ENCODE measurements at places on chromosomes 4 and X.

- DNase-seq, result no peak
Observed at GRCh38 chr4:60619531-60620305, 580.4 kb upstream of the ADGRL3 start.

DNA sequence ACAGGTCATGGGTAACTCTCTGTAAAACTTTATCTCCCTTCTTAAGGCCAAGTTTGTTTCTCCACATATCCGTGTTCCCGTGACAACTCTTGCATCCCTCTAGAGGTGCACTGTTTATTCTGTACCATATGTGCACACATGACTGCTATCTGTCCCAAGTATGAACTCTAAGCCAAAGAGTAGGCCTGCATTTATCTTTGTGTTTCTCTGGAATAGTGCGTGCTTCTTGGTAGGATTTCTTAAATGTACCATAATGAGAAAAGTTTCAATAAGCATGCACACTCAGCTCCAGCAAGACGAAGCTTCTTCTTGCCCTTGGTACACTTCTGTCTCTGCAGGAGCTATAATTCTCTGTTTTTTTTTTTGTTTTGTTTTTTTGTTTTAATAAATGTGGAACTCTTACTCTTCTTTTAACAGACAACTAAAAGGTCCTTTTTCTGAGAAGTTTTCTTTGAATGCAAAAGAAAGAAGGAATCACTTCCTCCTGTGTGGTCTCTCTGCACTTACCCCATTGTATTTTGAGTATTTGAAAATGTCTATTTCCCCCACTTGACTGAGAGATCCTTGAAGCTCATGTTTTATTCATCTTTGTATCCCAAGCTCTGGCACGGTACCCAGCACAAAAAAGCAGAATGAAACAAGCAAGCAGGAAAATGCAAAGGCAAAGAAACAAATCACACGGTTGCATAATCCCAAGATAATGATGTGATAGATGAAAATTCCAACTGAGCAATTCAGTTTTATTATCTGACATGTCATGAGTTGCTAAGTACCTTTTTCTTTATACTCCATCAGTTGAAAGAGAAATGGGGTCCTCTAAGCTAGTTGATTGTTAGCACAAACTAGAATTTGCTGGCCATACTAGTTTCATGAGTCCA lies 521.9 kb upstream of the BOD1L1 start:
- DNase-seq, result no peak

- DNase-seq, result no peak
Observed at GRCh38 chrX:106950381-106950780, 30.2 kb downstream of the CLDN2 start.

DNA sequence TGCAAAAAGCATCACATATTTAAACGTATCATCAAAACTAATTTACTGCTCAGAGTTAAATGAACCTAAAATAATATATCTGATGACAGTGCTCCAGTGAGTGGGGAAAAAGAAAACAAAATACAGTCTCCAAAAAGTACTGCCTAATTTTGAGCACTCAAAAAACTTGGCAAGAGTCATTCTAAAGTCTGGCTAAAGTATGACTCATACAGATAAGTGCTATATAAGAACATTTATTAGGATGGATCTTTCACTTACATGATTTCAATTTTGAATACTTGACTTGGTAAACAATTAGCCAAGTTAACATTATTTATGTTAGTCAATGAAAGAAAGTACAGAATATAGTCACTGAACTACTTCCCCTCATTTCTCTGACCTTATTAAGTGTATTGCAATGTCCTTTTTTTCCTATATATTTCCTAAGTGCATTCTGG lies 27.2 kb downstream of the FBXO8 start:
- no peak for DNase-seq

DNA sequence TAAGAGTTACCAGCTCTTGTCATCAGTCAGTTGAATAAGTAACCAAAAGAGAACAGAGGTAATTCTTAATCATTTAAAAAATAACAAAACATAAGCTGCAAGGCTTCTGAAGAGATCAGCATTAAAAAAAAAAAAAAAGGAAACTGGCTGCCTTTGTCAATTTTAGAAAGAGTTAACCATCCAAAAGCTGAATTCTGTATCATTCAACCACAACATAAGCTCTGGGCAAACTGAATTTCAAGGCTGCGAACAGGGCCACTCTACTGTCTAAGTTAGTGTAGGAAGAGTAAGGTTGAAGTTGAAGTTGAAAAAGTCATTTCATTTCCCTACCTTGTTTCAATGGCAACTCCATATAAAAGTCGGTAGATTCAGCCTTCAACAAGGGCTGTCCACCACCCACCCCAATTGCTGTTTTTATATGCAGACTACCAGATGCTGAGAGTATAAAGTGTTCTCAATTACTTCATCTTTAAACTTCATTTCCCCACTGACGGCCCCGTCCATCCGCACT lies 1.1 kb upstream of the LIN54 start:
- no peak for DNase-seq

- no peak for DNase-seq
Observed at GRCh38 chr4:66949419-66949818, 595.9 kb downstream of the CENPC start.

DNA sequence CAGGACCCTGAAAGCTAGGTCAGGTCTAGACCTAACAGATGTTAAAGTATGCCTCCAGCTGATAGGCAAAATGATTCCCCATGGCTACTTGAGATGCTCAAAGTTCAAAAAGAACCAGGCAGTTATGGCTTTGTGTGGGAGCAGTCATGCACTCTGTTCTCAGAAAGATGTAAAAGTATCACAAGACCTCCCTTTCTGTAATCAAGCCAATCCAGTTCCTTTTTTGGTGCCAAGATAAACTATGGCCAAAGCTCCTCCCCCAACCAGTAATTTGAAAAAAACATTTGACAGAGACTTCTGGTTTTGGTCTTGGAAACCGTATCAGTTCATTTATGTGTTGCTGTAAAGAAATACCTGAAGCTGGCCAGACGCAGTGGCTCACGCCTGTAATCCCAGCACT lies 340.9 kb downstream of the CHIC1 start:
- DNase-seq, result no peak

GRCh38 chr4:126405369-126405982 lies 1090.7 kb downstream of the FAT4 start:
- DNase-seq, result no peak

- no peak for DNase-seq
Observed at GRCh38 chrX:31350808-31351074, 278.9 kb upstream of the FTHL17 start.

- no peak for DNase-seq
Observed at GRCh38 chr4:157358439-157358838, 137.9 kb downstream of the GRIA2 start.

GRCh38 chrX:149221230-149221629 lies 283.9 kb downstream of the IDS start:
- DNase-seq, result no peak

DNA sequence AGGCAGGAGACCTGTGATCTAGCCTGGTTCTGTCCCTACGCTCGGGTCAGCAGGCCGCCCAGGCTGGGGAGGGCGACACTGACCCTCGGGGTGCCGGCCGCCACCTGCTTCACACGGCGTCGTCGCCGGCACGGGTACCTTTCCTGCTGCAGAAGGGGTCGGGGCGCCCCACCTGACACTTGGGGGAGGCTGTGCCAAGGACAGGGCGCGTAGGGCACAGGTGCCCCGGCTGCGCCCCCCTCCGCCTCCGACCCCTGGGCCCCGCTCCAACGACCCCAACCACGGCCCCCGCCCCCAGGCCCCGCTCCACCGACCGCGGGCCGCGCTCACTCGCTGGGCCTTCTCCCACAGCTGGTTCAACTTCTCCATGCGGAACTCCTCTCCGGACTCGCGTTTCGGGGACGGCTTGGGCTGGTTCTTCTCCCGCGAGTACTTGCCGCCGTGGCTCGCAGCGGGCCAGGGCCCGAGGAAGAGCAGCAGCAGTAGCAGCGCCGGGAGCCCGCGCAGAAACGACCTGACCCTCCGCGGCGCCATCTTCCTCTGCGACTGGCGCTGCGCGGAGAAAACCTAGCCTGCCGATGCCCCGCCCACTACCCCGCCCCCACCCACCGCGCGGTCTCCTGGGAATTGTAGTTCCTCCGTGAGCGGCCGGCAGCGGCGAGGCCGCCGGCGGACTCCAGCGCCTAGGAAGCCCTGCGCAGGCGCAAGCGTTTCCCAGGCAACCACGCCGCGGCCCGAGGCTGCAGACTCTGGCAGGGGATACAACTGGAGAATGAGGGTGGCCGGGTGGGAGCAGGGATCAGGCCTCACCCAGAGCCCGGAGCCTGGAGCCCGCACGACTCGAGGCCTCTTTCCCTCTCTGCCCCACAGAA lies at the start of gene LRPAP1:
Gene LRPAP1 (minus strand): TSS at position 544 of the 872 bp plus-strand sequence. CDS start 10 bp downstream, at position 534.
- DNase-seq, result peak; percentile 83

DNA sequence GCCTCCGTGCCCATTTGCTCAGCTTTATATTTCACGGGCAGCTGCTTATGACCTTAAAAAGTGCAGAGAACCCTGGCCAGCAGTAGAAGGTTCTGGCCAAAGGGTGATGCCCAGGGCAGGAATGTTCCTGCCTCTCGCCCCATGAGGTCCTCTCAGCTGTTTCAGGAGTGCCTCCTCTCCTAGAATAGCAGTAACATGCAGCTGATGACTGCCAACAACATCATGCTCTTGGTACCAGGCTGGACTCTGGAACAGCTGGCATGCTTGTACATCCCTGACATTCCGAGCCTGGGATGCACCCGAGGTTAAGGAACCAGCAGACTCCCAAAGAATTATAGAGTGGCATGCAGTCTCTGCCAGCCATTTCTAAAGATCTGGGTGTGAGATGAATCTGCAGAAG lies 11.7 kb upstream of the TENM3 start:
- DNase-seq, result no peak

GRCh38 chrX:105646592-105647372 lies 175.6 kb upstream of the NRK start:
- DNase-seq, result no peak

DNA sequence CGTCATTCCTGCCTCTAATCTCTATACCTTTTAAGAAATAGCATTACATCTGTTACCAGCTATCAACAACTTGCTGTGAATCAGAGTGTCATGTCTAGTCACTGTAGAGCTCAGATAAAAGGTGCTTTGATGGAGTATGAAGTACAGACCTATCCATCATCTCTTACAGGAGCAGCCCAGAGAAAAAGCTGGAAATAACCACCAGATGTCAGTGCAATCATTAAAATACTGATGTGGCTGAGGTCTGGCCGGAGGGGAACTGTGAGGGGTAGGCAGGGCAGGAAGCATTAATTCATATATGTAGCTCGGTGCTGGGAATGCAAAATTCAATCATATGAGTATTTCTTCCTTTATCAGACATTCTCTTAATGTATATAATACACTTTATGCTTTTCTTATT lies 100.6 kb downstream of the AKAP4 start:
- no peak for DNase-seq

All from stimulated activated CD8-positive, alpha-beta memory T cell treated with anti-CD3 and anti-CD28 coated beads, Interleukin-15, amount 100 ng/mL, for 48 hours (primary cell).